ENCODE measurements at places on chromosomes 12 and 14.

DNA sequence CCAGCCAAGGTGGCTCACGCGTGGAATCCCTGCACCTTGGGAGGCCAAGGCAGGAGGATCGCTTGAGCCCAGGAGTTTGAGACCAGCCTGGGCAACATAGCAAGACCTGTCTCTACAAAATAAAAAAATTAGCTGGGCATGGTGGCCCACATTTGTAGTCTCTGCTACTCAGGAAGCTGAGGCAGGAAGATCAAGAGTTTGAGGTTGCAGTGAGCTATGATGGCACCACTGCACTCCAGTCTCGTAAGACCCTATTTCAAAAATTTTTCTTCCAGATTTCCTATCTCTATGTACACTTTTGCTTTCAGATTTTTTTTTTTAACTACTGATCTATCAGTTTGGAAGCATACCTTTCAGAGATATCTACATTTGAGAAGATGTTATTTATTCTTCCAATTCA lies 15.3 kb downstream of the SNX6 start:
- DNase-seq = no peak

DNA sequence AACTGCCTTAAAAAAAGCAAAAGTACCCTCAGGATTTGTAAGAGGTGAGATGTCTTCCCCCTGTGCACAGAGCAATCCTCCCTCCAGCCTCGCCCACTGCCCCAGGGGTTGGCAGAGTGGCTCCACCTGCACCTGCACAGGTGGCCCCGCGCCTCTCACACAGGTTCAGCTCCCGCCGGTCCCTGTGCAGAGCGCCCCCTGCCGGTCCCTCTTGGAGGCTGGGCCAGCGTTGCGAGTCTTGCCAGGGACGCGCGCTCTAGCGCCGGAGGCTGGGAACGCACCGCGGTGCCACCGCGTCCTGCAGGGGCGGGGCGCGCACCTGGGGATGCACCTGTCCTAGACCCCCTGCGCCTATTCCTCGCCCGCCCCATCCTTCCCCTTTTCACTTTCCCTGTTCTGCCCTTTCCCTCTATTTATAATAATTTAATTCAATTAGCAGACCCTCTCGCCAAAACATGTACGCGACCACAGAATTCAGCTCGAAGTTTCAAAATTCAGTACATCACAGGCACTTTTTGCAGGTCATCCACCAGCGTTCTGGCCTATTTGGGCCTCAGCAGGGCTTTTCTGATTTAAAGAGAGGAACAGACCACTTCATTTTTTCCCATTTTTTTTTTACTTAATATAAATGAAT lies 618.6 kb downstream of the AACS start:
- no peak for DNase-seq

DNA sequence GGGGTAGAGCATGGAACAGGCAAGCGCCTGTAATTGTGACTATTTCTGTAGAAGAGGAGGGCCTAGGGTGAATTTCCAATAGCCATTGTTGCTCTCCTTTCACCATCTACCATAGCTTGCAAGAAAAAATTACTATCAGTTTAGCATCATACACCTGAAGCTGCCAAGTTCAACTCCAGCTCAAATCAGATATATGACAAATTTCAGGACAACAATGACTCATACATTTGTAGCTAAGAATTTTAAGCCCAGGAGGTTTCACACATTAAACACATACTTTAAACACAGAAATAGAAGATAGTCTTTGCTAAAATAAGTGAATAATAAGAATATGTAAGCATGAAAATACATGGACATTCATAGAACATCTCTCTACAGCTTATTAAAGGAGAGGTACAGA lies 17.6 kb upstream of the G2E3 start:
- no peak for DNase-seq

DNA sequence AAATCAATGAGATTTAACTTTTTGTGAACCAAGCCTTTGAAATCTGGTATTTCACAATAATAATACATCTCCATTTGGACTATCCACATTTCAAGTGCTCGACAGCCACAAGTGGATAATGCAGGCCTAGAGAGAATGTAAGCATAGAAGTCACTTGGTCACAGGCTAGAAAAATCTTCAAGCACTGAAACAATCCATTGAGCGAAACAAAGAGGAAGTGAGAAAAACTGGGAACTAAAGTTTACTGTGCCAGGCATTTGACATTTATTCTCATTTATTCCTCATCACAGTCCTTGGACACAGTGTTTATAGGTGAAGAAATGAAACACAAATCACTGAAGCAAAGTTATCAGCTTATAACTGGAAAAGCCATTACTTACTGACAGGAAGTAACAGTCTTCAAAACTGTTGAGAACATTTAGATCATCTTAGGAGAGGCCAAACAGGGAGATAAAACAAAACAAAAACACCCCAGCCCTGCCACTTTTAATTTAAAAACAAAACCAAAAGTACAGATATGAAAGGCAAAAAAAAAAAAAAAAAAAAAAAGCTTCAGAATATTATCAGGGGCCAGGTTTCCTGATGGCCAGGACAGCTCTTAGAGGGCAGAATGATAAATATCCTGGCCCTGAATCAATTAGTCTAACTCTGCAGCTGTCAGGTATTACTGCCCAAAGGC lies 29.2 kb downstream of the GNS start:
- no peak for DNase-seq

- no peak for DNase-seq
These were observed 223.4 kb upstream of the DIO2 start for GRCh38 chr14:80434574-80435321.

DNA sequence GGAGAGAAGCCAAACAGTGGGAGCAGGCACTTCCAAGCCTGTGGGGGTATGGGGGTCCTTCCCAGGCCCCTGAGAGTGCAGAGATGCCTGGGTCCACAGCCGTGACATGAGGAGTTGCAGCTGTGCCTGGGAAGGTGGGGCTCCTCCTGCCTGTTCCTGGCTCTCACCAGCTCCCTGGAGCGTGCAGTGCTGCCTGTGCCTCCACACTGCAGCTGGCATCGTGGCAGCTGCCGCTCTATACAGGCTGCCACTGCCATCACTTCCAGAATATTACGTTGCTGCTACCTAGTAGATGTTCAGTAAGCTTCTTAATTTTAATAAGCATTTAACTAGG lies 223.7 kb downstream of the KCNC2 start:
- DNase-seq = no peak

GRCh38 chr12:101857043-101857558 lies 20.3 kb upstream of the DRAM1 start:
- DNase-seq = peak; percentile 48

DNA sequence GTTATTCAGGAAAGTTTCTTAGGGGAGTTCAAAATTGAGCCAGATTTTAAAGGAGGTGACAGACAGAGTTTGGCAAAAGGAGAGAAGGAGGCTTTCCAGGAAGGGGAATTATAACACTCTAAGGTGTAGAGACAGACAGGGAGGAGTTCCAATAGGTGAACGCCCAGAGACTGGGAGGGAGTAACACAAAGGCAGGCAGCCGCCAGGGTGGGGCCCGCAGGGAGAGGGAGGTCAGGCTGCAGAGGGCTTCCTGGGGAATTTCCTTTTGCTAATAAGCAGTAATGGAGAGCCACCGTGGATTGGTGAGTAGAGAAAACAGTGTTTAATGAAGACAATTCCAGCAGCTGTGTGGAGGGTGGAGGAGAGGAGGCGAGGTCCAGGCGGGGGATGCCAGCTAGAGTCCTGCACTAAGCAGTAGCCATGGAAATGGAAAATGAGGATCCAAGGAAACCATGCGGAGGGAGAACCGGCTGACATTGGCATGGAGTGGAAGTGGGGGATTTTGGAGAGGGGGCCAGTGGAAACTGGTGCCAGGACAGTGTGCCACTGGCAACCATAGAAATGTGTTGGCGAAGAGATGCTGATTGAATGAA lies 22.2 kb downstream of the GRIN2B start:
- no peak for DNase-seq

- DNase-seq = no peak
These were observed 52.3 kb upstream of the BCL2L14 start for GRCh38 chr12:12018454-12018853.

DNA sequence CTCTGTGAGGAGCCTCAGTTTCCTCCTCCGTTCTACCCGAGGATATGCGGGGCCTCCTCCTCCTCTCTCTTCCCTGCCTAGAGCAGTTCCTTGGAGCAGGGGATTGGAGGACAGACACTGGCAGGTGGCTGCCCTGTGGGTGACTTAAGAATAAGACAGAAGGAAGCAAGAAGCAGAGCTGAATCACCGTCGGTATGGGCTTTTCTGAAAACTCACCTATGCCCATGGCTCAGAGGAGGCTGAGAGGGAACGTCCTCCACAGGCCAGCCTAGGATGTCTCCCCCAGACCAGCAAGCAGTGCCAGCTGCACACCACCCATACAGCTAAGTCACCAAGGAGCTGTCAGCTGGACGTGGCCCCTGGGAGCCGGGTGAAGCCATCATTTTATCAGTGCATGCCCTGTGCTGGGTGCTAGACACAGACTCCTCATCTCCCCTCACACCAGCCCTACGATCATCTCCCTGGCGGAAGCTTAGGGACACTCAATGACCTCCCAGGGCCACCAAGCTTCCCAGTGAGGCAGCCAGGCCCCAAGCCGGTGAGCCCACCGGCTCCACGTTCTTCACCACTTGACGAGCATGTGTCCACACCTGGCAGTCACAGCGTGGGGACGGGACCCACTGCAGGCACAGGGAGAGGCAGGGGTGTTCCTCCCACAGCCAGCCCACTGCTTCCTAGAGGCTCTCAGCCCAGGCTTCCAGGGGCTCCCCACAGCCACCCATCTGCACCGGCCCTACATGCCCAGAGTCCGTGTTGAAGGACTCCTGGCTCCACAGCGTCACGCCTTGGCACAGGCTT lies 21.4 kb downstream of the ITPK1 start:
- DNase-seq = no peak

DNA sequence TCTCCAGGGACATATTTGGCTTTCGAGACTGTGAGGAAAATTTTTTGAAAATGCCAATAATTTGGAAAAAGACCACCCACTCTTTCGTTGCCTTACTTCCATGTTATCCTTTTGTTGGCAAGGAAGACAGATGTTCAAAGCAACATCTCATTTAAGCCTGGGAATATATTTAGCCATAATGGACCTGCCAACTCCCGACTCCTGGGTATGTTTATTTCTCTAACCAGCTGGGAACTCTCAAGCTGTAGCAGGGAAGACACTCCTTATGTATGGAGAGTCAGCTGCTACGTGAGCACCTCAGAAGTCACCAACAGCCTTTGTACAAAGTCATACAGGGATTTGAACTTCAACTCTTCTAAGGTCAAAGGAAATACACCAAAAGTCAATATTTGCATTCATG lies 96.5 kb upstream of the DAAM1 start:
- DNase-seq = no peak

- no peak for DNase-seq
These were observed 530.0 kb downstream of the BCL11B start for GRCh38 chr14:98742001-98742400.

DNA sequence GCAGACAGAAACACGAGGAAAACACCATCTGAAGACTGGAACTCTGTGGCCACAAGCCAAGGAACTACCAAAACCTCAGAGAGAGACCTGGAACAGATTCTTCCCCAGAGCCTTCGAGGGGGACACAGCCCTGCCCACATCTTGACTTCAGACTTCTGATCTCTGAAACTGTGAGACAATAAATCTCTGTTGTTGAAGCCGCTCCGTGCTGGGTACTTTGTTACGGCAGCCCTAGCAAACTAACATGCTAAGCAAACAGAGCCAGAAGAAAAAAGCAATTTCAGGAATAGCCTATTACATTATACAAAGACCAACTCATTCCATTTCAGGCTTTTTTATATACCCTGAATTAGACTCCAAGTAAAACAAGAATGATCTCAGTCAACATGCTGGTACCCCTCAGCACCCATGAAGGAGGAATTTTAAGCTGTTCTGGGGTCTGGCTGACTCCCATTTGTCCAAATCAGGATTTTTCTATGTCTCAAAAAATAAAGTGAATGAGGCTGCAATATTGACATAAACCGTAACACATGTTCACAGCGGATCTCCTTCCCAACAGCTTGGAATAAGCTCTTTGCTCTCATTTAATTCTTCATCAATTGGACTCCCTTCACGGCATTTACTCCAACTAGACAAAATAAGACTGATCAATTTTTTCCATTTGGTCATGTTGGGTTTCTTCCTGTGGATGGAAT lies 190.1 kb downstream of the FOXN3 start:
- no peak for DNase-seq

- no peak for DNase-seq
These were observed 57.7 kb downstream of the ATP2A2 start for GRCh38 chr12:110338754-110339153.

GRCh38 chr12:25876383-25877045 lies 82.0 kb upstream of the RASSF8 start:
- no peak for DNase-seq

DNA sequence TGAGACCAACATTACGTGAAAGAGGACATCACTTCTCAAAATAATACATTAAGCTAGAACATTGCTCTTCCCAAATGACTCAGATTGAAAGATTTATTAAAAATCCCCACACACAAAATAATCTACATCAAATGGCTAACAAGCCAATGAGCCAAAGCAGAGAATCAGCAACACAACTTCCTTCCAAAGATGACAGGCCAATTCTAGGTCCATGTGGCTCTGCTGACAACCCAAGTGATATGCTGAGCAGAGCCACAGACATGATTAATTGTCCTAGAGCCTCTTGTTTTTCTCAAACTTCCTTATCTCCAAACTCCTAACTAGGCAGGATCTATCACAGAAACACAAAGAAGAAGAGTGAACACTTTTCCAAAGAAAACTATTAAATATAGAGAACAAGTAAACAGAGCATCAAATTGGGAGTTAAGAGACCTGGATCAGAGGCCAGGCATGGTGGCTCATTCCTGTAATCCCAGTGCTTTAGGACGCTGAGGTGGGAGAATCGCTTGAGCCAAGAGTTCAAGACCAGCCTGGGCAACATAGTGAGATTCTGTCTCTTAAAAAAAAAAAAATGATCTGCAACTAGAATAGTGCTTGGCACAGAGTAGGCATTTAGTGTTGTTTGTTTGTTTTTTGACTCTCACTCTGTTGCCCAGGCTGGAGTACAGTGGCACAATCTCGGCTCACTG lies 38.5 kb downstream of the SENP1 start:
- DNase-seq = no peak

- no peak for DNase-seq
These were observed 64.1 kb downstream of the NELL2 start for GRCh38 chr12:44812062-44812461.

DNA sequence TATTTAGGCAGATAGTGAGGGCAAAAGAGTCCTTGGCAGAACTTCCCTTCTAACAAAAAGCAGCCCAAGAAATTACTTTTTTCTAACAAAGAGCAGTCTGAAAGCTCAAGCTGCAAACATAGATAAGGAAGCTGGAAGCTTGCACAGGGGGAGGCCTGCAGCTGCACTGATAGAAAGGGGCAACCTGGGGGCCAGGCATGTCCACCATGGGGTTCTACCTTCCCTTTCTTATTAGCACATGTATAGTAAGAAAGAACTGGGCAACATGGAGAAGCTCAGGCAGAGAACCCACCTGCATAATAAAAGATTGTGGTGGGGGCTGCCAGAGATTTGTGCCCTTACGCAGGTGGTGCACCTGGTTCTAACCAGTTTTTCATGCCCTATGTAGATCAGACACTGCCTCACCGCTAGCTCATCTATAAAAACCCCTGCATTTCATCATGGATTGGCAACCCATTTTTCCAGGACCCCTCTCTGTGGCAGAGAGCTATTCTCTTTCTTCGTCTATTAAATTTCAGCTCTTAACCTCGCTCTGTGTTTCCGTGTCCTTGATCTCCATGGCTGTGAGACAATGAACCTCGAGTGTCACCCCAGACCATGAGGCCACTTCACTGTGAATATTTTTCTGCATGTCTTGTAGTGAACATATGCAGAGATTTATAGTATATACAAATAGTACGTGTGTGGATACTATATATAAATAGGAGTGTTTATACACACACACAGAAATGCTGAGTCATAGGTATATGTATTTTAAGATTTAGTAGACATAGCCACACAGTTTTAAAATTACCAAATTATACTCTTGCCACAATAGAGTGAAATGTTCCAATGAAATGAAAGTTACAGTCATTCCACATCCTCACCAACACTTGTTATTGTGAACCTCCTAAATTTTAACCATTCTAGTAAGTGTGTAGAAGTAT lies 53.0 kb downstream of the PEX5 start:
- DNase-seq = no peak

All from HL-60 (cell line).